ENCODE measurements at places on chromosomes 13 and 19. TPM values are rescaled to one million over a fixed set of nuclear protein-coding genes. Genes with fewer than 3 reads are reported as not detected.

DNA sequence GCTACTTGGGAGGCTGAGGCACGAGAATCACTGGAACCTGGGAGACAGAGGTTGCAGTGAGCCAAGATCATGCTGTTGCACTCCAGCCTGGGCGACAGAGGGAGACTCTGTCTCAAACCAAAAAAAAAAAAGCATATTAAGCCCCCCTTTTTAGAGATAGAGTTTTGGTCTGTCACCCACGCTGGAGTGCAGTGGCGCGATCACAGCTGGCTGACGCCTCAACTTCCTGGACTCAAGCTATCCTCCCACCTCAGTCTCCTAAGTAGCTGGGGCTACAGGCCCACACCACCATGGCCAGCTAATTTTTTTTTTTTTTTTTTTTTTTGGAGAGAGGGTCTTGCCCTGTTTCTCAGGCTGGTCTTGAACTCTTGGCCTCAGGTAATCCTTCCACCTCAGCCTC is 34.2 kb upstream of the MAP3K10 start:
- H3K4me3 ChIP-seq = no peak overlapping the region
- H3K4me1 ChIP-seq = no peaks in the 10 kb centered on the region
- no peak overlapping the region for H3K27ac ChIP-seq

- no peaks in the 10 kb centered on the region for H3K27me3 ChIP-seq
- peak overlapping the region; percentile 83 for H3K4me3 ChIP-seq
- peaks cover 42% of the 10 kb centered on the region for H3K36me3 ChIP-seq
- peak overlapping the region; percentile 100 for H3K27ac ChIP-seq
- H3K4me1 ChIP-seq = peaks cover 40% of the 10 kb centered on the region
Observed at GRCh38 chr19:38849147-38849859, 483 bp downstream of the HNRNPL start.

The PRR36 gene
- 0.08 TPM for total RNA-seq

The LIM2 gene
- total RNA-seq = not detected

The MISP gene
- total RNA-seq = not detected
